ENCODE measurements at places on chromosomes 16 and 17.

DNA sequence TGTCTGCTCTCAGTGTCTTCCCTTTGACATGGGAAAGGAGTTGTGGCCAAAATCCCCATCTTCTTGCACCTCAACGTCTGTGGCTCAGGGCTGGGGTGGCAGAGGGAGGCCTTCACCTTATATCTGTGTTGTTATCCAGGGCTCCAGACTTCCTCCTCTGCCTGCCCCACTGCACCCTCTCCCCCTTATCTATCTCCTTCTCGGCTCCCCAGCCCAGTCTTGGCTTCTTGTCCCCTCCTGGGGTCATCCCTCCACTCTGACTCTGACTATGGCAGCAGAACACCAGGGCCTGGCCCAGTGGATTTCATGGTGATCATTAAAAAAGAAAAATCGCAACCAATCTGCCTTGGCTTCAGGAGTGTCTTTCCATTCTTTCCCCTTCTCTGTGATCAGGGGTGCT is 918 bp upstream of the MRM1 start:
- DNase-seq: no peak

DNA sequence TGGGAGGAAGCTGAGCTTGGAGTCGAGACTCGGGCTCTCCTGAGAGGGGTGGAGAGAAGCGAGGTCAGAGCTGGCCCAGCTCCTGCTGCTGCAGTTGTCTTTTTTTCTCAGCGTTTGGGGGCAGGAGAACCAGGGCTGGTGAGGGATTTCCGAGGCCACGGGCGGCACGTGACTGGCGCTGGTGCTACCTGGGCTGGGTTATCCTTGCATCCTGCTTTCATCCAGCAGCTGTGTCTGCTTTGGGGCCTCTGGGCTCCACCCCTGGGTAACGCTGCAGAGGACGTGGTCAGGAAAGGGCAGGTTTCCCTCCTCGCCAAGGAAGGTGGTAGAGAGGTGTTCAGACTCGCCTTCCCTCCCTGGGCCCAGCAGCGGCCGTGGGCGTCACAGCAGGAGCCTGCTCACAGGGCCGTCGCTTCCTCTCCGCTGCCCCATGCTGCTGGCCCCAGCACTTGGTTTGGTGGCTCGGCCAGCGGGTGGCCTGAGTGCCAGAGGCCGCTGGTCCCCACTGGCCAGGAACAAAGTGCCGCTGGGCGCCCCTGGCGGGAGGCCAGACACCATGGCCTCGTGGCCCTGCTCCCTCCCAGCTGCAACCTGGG is 22.5 kb downstream of the GSE1 start:
- DNase-seq: no peak

GRCh38 chr17:60542071-60542470 is 16.0 kb upstream of the APPBP2 start:
- no peak for DNase-seq

DNA sequence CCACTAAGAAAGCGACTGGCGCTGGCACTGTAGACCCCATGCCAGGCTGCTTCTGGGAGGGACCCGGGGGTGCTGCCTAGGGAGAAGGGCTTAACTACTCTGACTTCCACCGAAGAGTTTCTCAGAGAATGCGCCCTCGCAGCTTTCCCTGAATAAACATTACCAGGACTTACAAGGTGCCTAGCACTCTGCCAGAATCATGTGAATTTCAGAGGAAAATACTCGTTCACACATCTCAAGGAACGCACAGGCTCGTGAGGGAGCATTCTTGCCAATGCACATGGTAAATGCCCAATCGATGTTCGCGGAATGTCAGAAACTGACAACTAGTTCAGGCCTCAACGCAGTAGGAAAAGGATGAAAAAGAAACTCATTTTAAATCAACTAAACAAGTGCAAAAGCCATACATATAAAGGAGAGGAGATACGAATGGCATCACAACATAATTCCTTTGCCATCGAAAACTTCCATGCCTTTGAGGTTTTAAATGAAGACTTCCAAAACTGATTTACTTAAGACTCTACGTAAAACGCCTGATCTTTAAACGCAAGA is 999 bp downstream of the CMC2 start:
- DNase-seq: no peak

GRCh38 chr17:32971171-32971570 is 20.5 kb upstream of the SPACA3 start:
- DNase-seq: no peak

DNA sequence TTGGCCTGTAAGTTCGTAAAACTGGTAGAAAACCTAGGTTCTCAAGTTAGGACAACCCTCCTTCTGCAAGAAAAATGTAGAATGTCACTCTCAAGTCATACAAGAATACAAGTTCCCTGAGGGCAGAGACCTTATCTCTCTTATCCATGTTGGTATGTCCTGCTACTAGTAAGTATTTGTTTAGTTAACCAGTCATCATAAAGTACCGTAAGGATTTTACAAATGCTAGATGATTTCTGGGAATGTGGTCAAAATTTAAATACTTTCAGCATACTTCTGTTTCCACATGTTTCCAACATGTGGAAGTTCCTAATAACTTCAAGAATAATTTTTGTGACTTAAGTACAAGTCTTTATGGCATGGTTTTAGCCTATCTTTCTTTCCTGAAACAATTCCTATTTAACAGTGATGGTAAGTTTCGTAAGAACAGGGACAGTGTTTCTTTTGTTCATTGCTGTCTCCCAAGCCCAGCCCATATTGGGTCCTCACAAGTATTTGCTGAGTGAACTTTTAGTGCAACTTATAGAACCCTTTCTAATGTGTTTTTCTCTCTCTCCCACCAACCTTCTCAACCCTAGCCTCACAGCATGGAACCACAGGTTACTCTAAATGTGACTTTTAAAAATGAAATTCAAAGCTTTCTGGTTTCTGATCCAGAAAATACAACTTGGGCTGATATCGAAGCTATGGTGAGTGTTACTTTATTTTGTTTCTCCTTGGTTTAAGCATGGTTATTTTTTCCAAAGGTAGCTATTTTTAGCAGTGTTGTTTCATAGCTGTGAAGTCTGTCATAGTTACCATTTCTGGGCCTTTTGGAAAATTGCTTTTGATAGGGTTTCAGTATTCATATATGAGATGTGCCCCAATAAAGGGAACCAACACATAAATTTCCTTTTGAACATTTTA is 4.5 kb downstream of the NBR1 start:
- no peak for DNase-seq

DNA sequence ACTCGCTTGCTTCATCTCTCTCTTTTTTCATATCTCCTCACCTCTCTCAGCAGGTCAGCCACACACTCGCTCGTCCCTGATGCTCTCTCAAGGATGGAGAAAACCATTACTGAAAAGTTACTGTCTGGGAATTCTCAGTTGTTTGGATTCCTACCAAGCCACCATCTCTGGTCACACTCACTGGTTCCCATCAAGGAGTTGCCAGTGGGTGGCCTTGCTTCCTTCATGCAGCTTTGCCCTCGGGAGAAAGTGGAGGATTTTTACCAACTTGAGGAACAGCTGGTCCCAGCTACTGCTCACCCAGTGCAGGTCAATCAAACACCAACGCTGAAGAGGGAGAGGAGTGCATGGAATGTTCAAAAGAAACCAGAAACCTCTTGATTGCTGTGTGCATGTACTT is 25.3 kb downstream of the MEOX1 start:
- no peak for DNase-seq

DNA sequence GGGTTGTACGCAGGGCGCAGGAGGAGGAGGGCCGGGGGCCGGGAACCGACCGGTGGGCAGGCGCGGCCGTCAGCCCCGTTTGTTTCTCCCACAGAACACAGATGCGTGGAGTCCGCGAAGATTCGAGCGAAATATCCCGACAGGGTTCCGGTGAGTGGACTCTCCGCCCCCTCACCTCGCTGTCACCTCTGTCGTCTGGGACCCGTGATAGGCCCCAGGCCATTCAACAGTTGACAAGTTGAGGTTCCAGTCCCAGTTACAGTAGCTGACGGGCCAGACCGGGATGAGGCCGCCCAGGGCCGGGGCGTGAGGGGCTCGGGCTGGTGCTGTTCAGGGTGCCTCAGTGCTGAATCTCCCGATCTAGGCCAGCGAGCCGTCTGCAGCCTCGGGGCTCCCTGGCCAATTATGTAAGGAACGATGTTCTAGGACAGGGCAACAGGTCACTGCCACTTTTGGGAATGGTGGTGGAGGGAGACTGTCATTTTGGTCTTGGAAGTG is 628 bp downstream of the GABARAPL2 start:
- no peak for DNase-seq

- peak; percentile 63 for DNase-seq
These were observed 26.2 kb upstream of the PIK3R5 start for GRCh38 chr17:8991514-8992285.

GRCh38 chr16:71340406-71340805 is 18.1 kb upstream of the CALB2 start:
- no peak for DNase-seq

DNA sequence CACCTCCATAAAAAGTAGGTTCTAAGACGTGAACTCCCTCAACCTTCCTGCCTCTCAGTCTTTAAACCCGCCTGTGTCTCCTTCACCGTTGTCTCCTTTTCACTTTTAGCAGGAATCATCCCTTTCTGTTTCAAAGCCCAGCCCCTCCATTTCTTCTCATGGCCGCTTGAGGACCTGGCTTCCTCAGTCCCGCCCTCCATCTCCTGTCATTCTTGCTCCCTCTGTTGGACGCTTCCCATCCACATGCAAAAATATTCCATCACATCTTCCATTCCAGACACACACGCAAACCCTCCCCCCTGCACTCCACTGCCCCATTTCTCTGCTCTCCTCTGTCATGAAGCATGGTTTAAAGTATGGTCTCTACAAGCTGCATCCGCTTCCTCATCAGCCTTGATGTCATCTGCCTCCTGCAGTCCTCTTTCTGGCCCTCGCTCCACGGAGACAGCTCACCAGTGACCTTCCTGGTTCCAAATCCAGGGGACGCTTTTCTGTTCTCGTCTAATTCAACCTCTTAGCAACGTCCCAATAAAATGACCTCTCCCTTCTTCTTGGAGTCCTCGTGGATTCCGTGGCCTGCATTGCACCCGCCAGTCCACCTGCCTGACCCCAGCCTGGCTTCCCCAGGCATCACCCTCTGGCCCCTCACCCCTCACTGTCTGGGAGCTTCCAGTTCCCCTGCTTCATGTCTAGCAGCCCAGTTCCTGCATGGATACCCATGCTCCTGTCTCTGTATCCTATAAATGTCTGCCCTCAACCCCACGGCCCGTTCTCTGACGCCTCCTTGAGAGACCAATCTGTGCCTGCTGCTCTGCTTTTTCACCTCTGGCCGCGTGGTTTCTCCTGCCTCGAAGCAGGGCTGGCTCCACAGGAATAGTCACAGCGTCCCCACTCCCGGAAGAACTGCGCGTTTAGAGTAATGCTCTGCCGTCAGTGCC is 26.2 kb downstream of the ANKRD40 start:
- no peak for DNase-seq

GRCh38 chr17:59858167-59858816 is 34.5 kb downstream of the TUBD1 start:
- DNase-seq: no peak

DNA sequence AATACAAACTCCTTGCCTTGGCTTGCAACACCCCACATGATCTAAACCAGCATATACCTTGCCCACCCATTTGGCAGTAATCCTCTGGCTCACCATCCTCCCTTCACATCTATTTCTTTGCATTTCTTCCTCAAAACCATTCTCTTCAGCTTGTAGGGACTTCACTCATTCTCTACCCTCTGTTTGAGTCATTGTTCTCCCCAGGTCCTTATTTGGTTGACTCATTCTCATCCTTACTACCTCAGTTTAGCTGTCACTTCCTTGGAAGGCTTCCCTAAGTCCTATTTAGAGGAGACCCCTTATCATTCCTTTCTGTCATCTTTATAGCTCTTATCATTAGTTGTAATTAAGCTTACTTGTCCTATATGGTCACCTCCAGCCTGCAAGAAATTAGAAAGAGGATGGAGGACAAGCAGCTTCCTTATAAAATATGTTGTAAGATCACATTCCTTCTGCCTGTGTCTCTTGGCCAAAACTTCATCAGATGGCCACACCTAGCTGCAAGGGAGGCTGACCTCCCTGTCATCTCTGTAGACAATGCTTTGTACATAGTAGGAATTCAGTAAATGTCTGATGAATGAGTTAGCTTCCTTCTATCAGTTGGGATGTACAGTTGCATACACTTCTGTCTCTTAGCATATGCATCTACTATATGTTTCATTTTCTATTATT is 1.7 kb downstream of the TTC19 start:
- DNase-seq: no peak

- DNase-seq: peak; percentile 30
These were observed 722 bp upstream of the SLC38A10 start for GRCh38 chr17:81295676-81296381.

DNA sequence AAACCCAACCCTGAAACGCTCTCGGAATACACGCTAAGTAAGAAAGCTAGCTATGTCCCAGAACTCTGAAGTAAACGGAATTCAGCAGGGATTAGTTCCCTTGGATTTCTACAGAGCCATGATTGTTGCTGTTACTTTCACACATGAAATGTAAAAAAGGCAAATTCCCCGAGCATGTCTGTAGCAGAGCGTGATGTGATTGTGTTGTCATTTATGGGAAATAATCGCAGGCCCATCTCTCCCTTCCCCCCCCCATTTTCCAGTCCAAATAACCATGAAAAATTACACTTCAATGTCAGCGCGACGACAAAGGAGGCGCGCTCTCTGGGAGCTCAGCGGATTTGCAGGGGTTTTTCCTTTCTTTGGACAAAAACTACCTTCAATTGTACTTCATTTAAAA is 209.0 kb downstream of the ZFHX3 start:
- DNase-seq: no peak

- no peak for DNase-seq
These were observed 49.4 kb downstream of the SNX29 start for GRCh38 chr16:12025926-12026325.

DNA sequence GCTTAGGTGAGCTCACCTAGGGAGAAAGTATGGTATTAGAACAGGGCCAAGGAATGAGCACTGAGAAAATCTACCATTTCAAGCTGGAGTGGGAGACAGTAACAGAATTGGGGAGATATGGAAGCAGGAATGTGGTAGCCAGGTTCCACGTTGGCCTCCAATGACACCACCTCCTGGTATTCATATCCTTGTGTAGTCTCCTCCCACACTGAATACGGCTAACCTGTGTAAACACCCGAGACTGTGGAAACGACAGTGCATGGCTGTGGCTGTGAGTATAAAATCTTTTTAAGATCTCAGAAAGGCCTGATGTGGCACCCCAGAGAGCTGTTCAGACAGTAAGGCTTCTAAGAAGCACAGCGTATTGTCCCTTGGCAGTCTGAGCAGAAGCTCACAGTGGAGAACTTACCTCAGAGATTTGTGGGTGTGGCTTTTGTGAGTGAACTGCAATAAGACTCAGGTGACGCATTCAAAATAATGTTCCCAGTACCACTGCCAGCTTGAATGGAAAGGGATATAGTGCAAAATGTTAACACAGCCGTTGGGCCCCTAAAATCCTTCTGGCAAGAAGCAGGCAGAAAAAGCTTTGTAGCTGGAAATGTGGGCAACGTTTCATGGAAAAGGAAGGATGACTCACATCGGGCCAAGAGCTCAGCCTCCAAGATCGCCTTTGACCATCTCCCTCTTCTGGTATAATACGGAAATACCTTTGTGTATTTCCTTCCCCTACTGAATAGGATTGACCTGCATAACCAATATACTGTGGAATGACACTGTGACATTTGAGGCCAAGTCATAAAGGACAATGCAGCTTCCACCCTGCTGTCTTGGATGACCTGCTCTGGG is 14.4 kb downstream of the SDR42E1 start:
- no peak for DNase-seq

GRCh38 chr17:76585649-76586593 is at the start of gene ST6GALNAC2:
TSS of gene ST6GALNAC2 (minus strand) at chr17:76585860. CDS start at chr17:76585808, 52 bp downstream.
- DNase-seq: no peak

Measured in stimulated activated CD4-positive, alpha-beta T cell treated with anti-CD3 and anti-CD28 coated beads, Interleukin-15, amount 100 ng/mL, for 48 hours (primary cell).